ENCODE measurements at places on chromosomes 4 and X.

DNA sequence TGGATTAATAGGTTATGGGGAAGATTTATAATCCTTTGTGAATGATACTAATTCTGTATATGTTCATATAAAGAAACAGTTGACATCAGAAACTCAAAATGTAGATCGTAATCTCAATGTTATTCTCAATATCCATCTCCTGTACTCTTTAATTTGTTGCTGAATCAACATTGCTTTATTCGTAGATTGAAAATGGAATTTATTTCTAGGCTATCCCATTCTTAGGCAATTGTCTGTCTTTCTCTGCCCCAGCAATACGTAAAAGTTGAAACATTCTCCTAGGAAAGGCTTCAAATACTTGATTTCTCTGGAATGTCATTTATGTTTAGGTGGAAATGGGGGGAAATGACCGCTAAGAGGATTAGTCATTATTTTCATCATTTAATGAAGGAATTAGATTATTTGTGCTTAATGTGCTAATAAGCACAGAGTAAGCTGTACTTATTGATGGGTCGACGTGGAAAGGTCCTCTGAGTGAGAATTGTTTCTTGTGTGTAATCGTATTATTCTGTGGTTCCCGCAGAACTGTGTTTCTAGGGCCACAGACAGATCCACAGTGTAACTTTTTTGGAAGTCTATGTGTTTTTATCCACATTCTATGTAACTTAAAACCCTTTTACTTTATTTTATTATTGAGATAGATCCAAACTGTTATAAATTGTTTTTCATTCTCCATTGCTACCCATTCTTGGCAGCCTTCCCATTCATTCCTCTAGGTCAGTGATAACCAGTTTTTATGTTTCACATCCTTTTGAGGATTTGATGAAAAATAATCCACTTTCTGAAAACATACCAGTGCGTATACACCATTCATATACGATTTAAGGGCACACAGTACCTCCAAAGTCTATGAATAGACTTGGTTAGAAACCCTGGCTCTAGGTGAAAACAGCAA is 262.9 kb downstream of the ARHGAP10 start:
- DNase-seq = no peak

- DNase-seq = no peak
Observed at GRCh38 chr4:14809203-14809602, 193.1 kb upstream of the CPEB2 start.

- DNase-seq = no peak
Observed at GRCh38 chr4:94871644-94872305, 114.0 kb downstream of the BMPR1B start.

DNA sequence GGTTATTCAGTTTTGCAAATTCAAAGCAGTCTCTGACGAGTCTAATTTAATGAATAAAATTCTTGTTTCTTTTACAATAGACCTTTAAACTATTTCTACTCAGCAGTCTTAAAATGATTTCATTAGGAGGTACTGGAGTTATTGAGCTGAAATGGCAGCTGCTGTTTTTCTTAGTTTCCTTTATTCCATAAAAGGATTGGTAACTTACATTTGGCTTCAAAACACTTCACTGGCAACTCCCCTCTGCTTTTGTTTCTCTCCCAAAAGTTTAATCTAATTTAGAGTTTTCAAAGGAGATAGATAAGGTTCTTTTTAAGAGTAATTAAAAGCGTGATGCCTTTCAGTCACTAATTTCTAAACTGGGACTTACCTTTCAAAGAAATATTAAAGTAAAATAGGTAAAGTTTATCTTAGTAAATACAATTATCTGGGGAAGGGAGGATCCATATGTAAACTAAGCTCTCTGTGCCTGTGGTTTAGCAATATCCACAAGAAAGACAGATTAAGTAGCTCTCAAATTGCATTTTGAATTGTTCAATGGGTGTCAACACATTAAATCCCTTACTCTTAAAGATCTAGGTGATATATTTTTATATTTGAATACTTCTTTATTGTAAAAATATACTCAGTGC is 17.1 kb upstream of the PCDH10 start:
- DNase-seq = no peak

DNA sequence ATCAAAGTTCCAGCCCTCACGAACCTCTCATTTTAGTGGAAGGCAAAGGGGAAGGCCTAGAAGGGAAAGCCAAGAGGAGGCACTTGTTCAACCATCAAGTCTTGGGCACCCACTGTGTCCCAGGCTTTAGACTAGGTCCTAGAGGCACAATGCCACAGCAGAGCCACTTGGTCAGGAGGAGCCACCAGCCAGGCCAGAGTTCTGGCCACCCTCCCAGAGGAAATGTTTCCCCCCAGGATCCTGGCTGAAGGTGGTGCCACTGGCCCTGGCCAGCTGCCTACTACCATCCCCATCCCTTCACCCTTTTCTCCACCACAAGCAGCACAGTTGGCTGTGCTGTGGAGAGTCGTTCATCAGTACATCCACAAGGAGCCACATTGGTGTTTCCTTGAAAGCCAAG is 34.3 kb upstream of the XPNPEP2 start:
- DNase-seq = no peak

DNA sequence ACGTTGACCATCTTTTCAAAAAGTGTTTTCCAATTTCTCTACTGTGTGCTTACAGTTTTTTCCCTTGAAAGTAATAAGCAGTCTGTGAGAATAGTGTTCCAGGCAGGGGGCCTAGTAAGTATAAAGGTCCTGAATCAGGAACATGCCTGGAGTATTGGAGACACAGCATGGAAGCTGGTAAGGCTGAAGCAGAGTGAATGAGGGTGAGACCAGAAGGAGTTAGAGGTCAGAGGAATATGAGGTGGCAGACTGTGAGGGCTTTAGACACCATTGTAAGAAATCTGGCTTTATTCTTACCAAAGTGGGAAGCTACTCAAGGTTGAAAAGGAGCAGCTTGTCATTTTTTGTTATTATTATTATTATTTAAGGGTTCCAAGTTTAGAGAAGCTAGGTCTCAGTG is 107.4 kb downstream of the CT47B1 start:
- DNase-seq = no peak

- no peak for DNase-seq
Observed at GRCh38 chrX:38006291-38006690, at the start of gene SYTL5. SYTL5 (plus strand) TSS chrX:38006553; CDS start chrX:38033890, 27,337 bp downstream.

DNA sequence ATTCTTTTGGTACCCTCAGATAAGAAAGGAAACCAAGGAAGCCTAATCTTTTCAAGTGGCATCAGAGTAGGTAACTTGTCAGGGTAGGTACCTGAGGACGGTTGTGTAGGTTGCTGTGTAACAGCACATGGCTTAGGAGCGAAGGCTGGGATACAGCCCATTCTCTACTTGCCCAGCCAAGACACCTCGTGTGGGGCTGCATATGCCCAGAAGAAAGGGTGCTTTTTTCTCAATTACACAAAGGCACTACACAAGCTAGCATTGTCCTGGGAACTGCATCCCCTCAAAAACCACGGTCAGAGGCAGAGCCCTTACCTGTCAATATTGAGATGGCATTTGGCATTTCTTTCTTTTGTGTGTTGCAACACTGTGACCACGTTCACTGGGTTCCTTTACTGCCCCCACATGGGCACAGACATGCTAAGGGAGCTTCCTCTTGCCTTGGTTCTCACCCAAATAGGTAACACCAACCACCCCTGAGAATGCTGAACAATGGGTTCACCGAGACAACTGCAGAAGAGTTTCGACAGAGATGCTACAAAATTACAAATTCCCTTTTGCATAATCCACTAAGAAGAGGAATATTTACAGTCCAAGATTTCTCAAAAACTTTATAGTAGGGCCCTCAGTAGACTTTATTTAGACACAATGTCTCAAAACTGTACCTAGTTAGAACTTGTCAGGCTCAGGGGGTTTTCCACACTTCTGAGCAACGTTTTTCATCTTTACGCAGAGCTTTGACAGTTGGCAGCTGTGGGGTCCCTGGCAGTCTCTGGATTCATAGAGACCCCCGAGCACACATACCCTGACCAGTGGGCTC is 35.8 kb upstream of the TNIP3 start:
- no peak for DNase-seq

- DNase-seq = no peak
Observed at GRCh38 chr4:38964942-38965775, 67.0 kb downstream of the TMEM156 start.

- DNase-seq = no peak
Observed at GRCh38 chr4:18749391-18749790, 727.8 kb upstream of the LCORL start.

DNA sequence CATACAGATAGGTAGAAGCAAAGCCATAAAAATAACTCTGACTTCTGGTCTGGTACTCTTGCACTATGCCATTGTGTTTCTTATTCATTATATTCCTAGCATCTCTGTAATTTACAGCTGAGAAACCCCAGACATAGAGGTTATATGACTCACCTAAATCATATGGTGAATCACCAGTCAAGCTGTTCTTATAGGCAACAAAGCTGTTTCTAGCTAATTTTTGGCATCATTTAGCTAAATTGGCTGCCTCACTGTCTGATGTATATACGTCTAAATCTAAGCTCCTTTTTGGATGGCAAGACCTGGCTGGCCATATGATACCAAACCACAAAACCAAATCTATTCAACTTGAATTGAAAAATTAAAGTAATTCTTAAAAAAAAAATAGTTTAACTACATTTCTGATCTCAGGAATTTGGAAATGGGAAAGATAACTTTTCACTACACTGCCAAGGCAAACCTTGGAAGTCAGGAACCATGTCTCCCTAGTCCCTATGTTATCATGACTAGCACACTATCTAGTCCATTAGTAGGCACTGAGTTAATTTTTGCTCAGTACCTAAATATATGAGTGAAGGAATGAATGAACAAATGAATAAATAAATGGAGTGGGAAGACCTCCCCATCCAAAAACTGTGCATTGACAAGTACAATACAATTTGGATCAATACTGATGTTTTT is 41.3 kb upstream of the STAG2 start:
- no peak for DNase-seq

DNA sequence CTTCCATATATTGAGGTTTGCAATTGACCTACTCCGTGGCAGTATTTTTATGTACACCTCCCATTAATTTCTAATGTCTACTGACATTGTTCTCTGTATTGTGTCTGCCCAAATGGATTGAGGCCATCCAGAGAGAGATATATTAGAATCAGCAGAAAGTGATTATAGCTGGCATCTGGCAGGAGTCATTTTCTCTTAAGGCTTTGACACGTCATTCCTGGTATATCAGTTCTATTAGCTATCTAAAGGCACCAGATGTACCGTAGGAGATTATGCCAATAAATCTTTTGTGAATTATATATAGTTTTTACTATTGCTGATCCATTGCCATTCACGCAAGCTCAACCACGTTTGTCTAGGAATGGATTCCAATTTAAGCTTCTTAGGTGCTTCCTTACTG is 1026.4 kb upstream of the IGFBP7 start:
- DNase-seq = no peak

- DNase-seq = no peak
Observed at GRCh38 chr4:76211769-76212708, 1.6 kb downstream of the SCARB2 start.

DNA sequence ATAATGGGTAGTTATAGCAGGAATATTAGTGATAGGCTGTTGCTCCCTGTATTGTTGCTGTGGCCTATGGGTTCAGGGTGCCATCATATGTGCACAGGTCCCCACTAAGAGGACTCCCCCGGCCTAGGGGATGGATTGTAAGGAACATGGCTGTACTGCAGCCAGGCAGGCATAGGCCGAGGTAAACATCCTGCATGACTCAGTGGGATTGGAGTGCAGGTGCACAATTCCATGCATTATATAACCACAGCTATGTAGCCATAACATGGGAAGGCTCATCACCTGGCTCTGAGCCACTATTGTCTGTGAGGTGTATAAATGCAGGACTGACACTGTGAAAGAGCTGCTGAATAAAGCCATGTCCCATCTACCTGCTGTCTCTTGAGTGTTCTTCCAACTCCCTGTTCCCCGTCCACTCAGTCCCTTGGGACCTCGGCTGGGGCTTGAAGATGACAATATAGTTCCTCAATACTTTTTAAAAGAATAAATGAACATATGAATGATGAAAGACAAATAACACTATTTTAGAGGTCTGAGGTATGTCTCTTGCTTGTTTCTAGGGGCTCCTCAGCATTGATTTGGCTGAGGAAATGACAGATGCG is 425.2 kb downstream of the IDS start:
- no peak for DNase-seq

- no peak for DNase-seq
Observed at GRCh38 chr4:94244087-94244828, 36.6 kb downstream of the SMARCAD1 start.

DNA sequence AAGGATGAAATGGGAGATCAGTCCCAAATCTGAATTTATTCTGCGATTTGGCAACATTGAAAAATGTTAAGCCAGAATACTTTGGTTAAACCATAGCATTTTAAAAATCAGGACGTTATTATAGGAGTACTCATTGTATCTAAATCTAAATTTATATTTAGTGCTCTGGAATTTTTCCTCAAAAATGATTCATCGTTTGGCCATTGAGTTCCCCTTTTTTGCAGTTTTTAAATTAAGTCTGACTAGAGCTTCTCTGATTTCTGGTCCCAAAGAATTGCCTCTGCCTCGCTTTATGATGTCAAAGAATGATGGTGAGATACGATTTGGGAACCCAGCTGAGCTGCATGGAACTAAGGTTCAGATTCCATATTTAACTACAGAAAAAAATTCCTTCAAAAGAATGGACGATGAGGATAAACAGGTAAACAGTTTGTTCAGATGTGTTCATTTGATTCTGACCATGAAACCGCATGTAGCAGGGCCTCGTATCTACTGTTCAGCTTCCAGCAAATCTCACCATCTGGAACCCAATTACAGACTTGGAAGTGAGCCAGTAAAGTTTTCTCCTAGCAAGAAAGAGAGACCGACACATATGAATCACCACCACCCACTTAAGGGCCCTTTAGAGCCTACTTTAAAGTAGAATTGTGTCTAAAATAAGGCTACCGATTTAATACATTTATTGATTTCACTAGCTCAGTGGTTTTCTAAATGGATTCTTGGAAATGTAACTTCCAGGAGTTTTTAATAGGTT is 75.6 kb downstream of the REPS2 start:
- DNase-seq = no peak

DNA sequence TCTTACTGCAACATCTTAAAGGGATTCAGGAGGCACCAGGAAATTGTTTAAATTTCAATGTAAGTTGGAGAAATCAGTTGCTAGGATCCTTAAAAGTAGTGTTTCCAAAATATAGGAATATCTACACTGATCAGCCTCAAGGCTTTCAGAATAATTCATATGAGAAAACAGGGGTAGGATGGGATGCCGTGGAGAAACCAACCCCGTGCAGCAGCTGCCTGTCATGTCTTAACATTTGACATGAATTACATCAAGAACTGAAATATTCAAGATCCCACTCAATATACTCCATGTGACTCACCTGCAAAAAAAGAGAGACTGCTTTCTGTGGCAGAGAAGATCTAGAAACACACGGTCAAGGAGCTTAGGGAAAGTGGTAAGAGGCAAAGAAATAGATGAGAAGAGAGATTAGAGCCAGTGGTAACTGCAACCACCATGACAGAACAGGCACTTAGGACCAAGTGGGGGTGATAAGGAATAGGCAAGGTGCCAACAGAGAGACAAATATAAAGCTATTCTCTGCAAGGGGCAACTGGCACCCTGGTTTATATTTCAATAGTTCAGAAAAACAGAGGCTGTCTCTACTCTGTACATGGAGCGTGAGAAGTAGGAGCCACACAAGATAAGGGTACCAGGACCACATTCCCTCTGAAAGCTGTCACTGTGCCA is 64.0 kb downstream of the SLC39A8 start:
- DNase-seq = no peak
